Activated CD4-positive, alpha-beta T cell treated with anti-CD3 and anti-CD28 coated beads for 24 hours (primary cell): ENCODE measurements at places on chromosomes 13 and 19.

DNA sequence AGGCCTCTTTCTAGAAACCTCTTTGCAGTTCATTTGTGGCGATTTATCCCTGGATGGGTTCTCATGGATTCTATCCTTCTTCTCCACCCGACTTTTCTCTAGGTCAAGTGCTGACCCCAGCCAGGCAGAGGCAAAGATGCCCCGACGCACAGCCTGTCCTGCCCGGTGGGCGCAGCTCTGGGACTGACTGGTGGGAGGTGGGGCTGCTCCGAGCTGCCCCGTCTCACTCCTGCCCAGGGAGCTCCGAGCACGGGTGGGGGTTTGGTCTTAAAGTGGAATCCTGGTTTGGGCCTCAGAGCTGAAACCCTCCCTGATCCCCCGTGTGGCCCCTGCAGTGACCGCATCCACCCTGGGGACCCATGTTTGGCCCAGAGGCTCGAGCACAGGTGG lies 44.5 kb downstream of the GAS6 start:
- DNase-seq: no peak

DNA sequence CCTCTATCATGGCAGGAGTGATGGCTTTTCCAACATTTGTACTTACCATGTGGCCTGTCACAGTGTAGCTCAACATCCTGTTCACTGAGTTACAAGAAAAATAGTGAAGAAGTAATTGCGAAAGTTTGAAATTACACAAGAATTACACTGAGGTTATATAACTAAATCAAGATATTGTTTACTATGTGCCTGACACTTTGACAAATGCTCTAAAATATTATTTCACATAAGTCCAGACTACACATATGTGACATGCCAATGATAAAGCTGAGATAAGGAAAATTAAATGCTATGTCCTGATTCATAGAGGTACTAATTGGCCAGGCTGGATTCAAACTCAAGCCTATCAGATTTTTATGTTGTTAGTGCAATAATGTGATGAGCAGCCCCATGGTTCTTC lies 451.7 kb downstream of the PCDH9 start:
- DNase-seq: no peak

DNA sequence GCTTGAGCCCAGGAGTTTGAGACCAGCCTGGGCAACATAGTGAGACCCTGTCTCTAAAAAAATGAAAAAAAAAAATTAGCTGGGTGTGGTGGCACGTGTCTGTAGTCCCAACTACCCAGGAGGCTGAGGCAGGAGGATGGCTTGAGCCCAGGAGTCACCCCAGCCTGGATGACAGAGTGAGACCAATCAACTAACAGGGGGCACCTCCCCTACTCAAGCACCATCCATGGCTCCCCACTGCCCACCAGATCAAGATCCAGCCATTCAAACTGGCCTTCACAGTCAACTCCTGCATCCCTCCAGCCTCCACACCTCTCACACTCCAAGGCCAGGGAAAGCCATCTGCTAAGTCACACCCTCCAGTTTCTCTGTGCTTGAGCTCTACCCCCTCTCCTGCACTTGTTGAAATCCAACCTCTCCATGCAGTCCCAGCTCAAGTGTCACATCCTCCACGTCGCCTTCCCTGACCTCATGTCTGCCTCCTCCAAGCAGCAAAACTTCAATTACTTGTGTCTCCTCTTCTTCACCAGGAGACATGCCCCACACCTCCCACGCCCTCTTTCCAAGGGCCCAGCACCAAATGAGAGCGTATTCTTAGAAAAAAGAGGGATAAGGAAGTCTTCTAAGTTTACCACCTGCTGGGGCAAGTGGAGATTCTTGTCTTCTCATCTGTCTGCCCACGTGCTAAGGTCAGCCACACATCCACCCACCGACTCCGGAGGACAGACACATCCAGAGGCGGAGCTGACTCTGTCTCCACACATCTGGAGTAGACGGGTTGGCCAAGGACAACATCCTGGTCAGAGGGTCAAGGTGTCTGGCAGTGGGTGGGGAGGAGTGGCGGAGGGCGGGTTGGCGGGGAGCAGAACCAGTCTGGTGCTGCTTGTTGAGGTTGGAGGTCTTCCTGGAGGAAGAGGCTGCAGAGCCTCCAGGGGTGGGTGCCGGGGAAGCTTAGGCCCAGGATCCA lies 974 bp upstream of the CYP4F22 start:
- no peak for DNase-seq

DNA sequence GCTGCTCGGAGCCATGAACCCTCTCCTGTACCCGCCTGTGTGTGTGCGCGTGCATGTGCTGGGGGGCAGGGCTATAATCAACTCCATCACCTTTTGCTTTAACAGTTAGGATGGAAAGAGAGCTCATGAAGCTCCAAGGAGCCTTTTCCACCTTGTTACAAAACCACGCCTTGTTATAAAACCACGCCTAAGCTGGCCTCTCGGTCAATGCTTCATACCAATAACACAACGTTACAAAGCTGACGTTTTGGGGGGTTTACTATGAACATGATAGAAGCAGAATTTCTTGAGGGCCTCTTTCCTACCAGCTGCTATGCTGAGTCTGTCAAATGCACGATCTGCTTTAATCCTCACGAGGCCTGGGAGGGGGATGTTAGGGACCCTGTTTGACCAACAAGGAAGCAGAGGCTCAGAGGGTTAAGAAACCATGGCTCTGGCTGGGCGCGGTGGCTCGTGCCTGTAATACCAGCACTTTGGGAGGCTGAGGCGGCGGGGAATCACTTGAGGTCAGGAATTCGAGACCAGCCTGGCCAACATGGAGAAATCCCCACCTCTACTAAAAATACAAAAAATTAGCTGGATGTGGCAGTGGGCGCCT lies 11.9 kb downstream of the CAPS start:
- DNase-seq: no peak

- no peak for DNase-seq
Observed at GRCh38 chr19:53991224-53992113, at the start of gene CACNG6. CACNG6 (plus strand) TSS chr19:53991637; CDS start chr19:53992878, 1,241 bp downstream.

DNA sequence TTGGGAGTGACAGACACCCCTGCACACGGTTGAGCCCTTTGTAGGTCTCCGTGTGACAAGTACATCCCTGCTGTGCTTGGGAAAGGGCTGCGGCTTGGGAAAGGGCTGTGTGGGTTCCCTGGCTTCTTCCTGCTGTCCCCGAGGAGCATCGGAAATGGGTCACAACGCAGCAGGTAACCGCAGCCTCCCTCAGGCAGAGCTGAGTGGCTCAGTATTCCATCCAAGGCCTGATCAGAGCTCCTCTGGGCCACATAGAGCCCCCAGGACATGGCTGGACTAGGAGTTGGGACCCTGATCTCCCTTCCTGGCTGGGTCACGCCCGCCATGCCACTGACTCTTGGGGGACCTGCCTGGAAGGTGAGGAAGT lies 16.3 kb downstream of the TECR start:
- no peak for DNase-seq

DNA sequence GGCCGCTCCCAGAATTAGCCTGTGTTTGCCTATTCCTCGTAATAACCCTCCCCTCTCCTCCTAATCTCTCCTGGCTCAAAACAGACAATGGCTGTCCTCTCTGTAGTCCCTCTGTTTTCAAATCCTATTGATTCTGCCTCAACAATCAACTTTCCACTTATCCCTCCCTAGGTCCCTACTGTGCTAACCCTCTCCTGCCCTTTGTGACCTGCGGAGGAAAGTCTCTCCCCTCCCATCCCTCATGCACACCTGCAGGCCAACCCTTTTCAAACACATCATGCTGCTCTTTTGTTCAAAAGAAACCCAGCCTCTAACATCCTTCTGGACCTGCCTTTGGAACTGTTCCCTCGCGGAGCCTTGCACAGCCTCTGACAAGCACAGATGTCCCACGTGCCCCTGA lies 37.3 kb downstream of the CILP2 start:
- DNase-seq: no peak

DNA sequence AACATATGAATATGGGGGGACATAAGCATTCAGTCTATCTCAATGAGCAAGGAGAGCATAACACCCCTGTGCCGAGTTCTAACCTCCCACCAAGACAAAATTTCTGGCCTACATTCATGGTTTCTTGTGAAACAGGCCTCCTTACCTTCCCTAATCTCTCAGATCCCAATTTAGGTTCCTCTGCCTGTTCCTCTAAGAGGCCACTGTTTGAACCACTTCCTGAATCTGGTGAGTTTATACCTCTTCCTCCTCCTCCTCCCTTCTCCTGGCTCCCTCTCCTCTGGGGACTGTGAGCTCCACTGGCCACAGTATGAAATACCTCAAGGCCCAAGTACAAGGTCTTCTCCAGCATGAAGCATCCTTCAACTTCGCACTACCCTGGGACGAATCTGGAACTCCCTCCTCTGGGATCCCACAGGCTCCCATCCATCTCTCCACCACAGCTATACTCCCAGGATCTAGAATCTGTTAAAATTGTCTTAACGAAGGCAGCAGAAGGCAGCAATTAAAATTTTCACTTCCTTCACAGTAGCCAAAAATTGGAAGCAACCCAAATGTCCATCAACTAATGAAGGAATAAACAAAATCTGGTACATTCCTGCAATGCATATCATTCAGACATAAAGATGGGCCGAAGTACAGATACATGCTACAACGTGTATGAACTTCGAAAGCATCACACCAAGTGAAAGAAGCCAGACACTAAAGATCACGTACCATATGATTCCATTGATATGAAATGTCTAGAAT lies 7.8 kb upstream of the SIGLECL1 start:
- no peak for DNase-seq

DNA sequence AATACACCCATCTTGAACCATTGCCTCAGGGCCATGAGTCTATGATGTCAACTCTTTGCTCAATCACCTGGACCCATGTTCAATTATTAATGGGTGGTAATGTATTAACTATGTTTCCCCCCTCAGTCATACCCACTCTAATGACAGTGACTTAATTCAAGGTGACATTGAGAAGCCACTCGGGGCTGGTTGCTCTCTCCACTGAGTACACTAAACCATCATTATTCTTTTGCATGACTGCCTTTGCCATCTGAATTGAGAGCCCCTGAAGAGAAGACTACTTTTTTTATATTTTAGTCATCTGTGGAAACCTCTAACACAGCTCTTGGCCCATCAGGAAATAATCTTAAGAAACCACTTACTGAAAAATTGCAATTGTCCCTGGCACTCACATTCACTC lies 139.2 kb upstream of the SOX21 start:
- no peak for DNase-seq

DNA sequence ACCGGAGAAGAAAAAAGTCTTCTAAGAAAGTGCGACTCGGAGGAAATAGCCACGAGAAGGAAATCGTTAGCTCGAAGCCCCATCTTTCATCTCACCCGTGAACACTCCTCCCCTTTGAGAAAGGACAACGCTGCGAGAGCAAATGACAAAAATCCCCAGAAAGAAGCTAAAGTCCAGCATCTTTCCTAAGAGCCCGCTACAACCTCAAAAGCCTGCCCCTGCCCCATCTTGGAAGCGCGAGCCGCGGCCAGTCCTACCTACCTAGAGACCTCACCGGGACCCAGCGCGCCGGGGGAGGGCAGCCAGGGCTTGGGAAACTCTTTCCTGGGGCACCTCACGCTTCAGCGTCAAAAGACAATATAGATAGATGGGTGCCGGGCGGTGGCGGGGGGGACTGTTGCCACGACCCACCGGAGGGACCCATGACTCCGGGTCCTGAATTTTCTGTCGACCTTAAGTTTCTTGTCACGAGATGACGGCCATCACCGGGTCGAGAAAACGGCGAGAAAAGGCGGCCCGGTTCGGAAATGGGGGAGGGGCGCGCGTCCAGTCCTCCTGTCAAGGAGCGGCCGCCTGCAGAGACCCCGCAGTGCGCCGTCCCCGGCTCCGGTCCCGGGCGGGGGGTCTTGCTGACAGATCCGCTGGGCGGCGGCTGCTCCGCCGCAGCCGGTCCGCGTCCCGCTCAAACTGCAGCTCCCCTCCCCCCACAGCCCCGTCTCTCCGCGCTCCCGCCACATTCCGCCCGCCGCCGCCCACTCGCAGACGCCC lies 65.9 kb downstream of the KCNRG start:
- peak; percentile 35 for DNase-seq

DNA sequence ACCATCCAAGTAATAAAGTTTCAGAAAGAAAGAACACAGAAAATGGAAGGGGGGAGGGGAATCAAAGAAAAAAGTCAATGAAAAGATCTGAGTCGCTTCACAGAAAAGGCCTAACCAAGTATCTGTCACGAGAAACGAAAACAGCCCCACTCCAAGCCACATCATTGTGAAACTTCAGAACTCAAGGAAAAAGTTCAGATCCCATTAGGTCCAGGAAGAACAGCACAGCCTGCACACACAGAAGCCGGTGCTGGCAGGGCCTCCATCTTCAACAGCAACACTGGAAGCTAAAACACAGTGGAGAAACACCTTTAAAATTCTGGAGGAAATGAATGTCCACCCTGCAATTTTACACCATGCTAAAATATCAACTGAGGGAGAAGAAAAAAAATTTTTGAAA lies 8.0 kb downstream of the STK24 start:
- no peak for DNase-seq
